ENCODE measurements at places on chromosomes 2 and 18. TPM values are rescaled to one million over a fixed set of nuclear protein-coding genes. Genes with fewer than 3 reads are reported as not detected.

SKA1 gene
- 11.7 TPM for total RNA-seq

TXNDC2 gene
- total RNA-seq, result 0.08 TPM

UBR3 gene
- total RNA-seq, result 7.0 TPM

ABCB11 gene
- total RNA-seq, result 0.03 TPM

ESCO1 gene
- 9.6 TPM for total RNA-seq

Data from A549 treated with GW870086 at 1 μM for 4 hours (cell line).